ENCODE measurements at places on chromosomes 6 and 20.

DNA sequence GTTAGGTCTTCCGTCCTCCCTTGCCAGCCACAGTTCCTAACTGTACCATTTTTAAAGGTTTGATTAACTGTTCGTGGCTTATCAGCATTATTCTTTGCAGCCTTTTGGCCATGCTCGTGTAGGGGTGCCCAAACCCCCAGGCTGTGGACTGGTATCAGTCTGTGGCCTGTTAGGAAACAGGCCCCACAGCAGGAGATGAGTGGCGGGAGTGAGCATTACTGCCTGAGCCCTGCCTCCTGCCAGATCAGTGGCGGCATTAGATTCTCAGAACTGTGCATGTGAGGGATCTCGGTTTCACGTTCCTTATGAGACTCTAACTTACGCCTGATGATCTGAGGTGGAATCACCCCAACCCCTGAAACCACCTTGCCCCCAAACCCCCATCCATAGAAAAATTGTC, 79.3 kb downstream of the TBC1D7 start:
- no peak for DNase-seq

- no peak for DNase-seq
Measured at GRCh38 chr6:146240322-146240721, 211.5 kb downstream of the GRM1 start.

DNA sequence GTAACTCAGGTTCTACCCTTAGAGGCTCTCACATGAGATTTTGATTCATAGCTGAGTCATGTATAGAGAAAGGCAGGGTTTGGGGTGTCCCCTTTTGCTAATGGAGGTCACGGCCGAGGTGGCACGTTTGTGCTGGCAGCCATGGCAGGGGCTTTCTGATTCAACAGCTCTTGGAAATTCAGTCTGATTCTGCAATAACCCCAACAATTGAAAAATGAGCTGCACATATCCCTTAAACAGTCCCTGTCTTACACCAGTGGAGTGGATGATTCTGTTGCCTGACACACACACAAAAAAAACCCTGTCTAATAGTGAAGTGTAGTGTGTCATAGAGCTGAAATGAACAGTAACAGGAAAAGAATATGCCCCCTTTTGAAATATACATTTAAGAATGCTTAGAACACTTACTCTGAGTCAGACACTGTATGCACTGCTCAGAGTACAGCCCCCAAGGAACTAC, 40.4 kb upstream of the ARG1 start:
- no peak for DNase-seq

DNA sequence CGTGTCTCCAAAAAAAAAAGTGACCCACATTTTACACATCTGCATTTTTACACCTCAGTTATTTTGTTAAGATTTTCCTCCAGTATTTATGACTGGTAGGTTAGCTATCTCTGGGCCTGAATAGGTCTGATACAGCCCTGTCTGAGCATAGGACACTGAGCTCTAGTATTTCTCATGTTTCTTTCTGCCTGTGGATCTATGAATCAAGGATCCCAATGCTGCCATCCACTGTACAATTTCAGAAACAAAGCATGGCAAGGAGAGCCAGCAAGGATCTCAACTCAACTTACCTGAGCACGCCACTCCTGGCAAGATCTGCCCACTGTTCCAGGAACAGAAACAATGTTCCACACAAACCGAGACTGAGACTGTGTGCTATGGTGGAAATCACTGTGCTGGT, 36.4 kb upstream of the ENPP5 start:
- DNase-seq = no peak

DNA sequence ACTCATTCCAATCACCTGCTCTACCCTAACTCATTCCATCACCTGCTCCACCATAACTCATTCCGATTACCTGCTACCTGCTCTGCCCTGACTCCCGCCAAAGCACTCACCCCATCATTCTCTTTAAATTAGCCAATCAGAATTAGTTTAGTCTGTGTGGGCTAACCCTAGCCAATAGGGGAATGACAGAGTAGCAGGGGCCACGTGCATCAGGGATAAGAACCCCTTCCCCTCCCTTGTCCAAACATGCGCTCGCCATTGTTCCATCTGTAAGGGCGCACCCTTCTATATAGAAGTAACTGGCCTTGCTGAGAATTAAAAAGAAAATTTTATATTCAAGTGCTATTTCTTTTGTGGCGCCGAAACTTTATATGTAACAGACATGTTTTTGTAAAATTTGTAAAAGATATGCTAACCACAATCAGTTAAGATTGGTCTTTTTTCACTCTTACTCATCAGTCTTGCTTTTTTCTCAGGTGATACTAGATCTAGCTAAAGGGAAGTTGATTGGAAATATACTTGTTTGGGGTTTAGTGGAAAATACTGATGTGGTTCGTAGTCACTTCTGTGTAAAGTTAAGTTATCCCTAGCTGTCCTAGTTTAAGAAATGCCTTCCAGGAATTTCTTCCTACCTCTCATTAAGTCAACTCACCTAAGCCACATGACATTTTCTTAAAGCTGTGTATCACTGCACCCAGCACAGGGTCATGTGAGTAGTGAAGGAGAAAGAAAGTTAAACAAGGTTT, 16.5 kb downstream of the RTN4IP1 start:
- DNase-seq = no peak

GRCh38 chr20:22562620-22563019, 21.8 kb downstream of the FOXA2 start:
- DNase-seq = no peak

DNA sequence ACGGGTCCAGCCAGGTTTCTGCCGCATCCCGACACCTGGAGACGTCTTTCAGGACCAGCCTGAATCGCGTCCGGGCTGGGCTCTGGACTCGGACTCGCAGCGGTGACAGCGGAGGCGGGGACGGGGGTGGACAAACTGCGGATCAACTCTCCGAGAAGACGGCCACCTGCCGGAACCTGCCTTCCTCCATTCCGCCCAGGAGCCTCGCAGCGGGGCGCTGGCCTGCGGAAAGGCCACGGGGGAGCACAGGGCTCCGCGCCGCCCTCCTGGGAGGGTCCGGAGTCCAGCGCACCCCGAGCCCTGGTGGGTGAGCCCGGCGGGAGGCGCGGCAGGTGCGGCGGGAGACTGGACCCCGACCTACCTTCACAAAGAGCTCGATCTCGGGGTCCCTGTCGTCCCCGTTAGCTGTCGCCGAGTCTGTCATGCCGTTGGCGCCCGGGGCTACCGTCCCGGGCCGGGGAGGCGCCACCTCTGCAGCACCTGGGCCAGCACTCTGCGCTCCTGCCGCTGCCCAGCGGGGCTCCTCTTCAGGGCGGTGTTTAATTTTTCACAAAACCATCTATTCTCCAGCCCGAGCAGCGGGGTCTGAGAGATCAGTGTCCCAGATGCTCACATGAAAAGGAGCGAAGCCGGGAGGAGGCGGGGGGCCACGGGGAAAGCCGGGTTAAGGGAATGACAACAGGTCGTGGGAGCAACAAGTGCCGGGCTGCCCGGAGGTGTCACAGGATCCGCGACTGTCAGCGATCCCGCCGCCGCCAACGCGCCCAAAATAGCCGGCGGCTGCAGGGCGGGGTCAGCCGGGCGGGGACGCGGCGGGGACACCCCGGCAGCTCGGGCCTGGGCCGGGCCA, at the start of gene CLIC5:
Gene CLIC5 (minus strand): TSS at position 742 of the 850 bp plus-strand sequence. CDS start 318 bp downstream, at position 424.
- no peak for DNase-seq

- DNase-seq = no peak
Measured at GRCh38 chr6:132490024-132490423, 22.9 kb downstream of the STX7 start.

DNA sequence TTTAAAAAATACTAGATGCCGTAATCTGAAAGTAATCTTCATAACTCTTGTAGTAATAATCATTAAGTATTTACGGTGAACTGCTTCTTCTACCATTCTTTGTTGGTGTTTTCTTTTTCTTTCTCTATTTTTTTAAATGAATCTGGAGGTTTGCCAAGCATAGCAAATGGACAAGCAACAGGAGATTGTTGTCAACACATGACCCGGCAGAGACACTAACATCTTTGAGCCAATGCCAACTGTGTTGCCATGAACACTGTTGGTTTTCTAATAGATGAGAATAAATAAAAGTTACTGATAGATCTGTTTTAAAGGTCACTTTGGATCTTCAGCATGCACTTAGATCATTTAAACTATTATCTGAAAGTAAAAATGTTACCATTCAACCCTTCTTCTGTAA, 523.6 kb upstream of the EYS start:
- DNase-seq = no peak

DNA sequence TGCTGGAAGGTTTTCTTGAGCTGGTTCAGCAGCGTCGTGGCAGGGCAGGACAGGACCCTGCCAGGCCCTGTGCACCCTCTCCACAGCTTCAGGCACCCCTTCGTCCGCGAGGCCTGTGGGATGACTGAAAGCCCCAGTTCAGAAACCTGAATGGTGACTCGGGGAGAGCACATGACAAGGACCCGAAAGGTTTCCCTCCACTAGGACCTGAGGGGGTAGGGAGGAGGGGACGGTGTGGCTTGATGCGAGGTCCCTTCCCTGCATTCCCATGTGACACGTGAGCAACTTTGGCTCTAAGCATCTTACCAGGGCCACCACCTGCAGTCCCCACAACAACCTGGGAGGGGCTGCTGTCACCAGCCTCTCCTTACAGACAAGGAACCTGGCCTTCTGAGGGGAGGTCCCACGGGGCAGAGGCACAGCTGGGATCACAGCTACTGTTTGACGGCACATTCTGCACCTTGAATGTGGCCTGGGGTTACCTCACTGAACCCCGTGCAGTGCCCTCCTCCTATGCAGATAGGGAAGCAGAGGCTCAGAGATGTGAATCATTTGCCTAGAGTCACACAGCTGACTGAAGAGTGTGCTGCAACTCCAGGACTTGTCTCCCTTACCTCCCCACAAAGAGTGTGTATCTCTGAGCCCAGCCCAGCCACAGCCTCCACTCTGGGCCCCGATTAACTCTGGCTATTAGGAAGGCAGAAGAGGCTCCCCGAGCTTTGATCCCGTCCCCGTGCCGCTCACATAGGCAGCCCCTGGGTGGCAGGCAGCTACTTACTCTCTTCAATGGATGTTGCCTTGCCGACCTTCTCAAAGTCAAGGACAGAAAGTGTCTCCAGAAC, 84.6 kb downstream of the PTPN1 start:
- DNase-seq = no peak

DNA sequence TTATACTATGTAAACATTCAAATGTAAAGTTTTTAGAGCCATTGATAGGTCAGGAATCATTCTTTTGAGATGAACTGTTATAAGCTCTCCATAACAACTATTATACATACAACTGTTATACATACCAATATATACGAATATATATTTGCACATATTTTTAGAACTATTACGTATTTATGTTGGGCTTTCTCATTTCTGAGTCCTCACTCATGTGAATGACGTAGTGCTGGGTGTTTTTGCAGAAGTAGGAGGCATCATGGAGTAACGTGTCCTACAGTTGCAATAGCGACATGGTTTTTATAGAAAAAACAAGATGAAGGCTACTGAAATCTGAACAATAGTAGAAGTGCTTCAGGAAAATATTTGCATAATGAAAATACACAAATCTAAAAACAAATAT, 36.4 kb upstream of the ADGRF4 start:
- no peak for DNase-seq

DNA sequence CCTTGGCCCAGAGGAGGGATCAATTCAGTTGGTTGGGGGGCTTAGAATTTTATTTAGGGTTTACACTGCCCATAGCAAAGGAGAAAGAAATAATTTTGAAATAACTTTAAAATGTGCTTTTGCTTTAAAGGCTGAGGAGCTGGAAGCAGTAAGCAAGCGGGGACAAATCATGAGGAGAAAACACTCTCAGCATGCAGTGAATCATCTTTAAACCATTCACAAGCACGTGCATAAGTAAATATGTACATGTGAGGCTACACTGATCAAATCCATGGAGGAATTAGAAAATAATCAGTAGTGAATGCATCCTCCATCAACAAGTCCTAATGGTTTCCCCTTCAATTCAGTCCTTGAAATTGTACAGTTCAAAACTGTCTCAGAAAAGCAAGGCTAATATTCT, 181.0 kb downstream of the MTFR2 start:
- DNase-seq = no peak

- no peak for DNase-seq
Measured at GRCh38 chr20:63151554-63152321, 64.2 kb downstream of the YTHDF1 start.

GRCh38 chr6:163602851-163603250, 188.3 kb downstream of the QKI start:
- DNase-seq = no peak

GRCh38 chr20:7505835-7506221, 434.4 kb downstream of the HAO1 start:
- no peak for DNase-seq

DNA sequence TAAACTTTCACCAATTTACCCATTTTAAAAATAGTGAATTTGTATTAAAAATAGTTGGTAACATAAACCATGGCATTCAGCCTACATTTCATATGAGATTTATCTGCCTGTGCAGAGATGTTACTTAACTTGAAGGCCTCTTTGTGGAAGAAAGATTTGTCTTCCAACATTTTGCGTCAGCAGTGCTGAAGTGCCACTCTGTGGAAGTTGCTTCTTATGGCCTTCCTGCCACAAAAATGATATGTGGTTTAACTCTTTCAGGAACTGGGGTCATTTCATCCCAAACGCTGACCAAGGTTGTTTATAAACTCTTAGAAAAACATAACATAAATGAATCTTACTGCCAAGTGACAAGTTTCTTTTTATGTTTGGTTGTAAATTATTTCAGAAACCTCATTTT, 246.8 kb downstream of the ARID1B start:
- DNase-seq = no peak

GRCh38 chr6:96236471-96236870, 220.7 kb downstream of the FUT9 start:
- no peak for DNase-seq

GRCh38 chr6:43933148-43933885, 163.3 kb downstream of the VEGFA start:
- DNase-seq = no peak

DNA sequence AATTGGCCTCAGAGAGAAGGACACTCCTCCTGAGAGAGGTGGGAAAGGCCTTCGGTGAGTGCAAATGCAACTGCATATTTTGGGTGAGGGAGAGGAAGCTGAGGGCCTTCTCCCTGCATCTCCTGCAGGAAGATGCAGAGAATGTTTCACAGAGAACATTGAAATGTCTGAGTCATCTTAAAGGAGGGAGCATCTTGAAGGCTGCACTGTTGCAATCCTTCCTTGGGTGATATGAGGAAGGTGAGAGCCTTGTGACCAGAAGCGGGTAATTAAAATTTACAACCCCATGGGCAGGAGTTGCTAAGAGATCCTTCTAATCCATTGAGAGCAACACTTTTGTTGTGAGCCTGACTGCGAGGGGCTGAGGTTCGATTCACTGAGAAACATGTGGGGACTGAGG, 375.7 kb upstream of the MARCKS start:
- no peak for DNase-seq

GRCh38 chr6:36197739-36198221, 1.2 kb downstream of the BRPF3 start:
- no peak for DNase-seq

All from cortex of kidney (tissue), 1 donor.